H9 (cell line): ENCODE measurements at places on chromosomes 2 and 18. TPM values are rescaled to one million over a fixed set of nuclear protein-coding genes. Genes with fewer than 3 reads are reported as not detected.

The TFPI gene
- total RNA-seq, result 5.7 and 5.8 TPM in 2 replicates

The ANO7 gene
- total RNA-seq, result 3.9 and 5.2 TPM in 2 replicates

The ERCC3 gene
- 60.0 and 60.8 TPM in 2 replicates for total RNA-seq

The PXDN gene
- total RNA-seq, result 140 and 146 TPM in 2 replicates

The C2orf15 gene
- total RNA-seq, result 5.6 and 6.2 TPM in 2 replicates

The KCNK3 gene
- 0.09 TPM in 1 of 2 replicates, not detected in the other for total RNA-seq

The COL3A1 gene
- not detected in 2 replicates for total RNA-seq

The CYP26B1 gene
- 0.20 and 0.22 TPM in 2 replicates for total RNA-seq

The UGT1A5 gene
- total RNA-seq, result not detected in 2 replicates

The KCNG2 gene
- total RNA-seq, result 0.15 TPM in 1 of 2 replicates, not detected in the other

The PAPOLG gene
- total RNA-seq, result 19.2 and 21.1 TPM in 2 replicates

The SRD5A2 gene
- total RNA-seq, result not detected in 2 replicates

The DARS1 gene
- 117 and 122 TPM in 2 replicates for total RNA-seq

The TM4SF20 gene
- total RNA-seq, result not detected in 2 replicates

The SH3YL1 gene
- 25.3 and 26.5 TPM in 2 replicates for total RNA-seq

The GLI2 gene
- 56.7 and 59.3 TPM in 2 replicates for total RNA-seq

The MAP2 gene
- total RNA-seq, result 0.87 and 1.3 TPM in 2 replicates

The HOXD13 gene
- not detected in 2 replicates for total RNA-seq

The CD8B gene
- total RNA-seq, result 0.24 TPM in 1 of 2 replicates, not detected in the other

The RFTN2 gene
- 0.11 and 0.28 TPM in 2 replicates for total RNA-seq

The TTLL4 gene
- 91.4 and 96.4 TPM in 2 replicates for total RNA-seq

The CELF4 gene
- total RNA-seq, result 1.1 and 1.5 TPM in 2 replicates

The NYAP2 gene
- not detected in 2 replicates for total RNA-seq

The PSMD14 gene
- 83.7 and 86.4 TPM in 2 replicates for total RNA-seq

The GTF2A1L gene
- total RNA-seq, result not detected in 2 replicates

The TXNDC2 gene
- 0.28 TPM in 1 of 2 replicates, not detected in the other for total RNA-seq

The SERPINB3 gene
- 1.7 TPM in 2 replicates for total RNA-seq

The ICA1L gene
- 4.5 TPM in 2 replicates for total RNA-seq

The CCDC68 gene
- not detected in 2 replicates for total RNA-seq

The FTCDNL1 gene
- 0.81 and 2.0 TPM in 2 replicates for total RNA-seq

The GRB14 gene
- total RNA-seq, result 7.6 and 9.6 TPM in 2 replicates

The SLC35F6 gene
- total RNA-seq, result 15.7 and 16.0 TPM in 2 replicates

The RMDN2 gene
- 2.6 and 2.8 TPM in 2 replicates for total RNA-seq

The ASB18 gene
- total RNA-seq, result not detected in 2 replicates

The BCL11A gene
- 91.4 and 92.7 TPM in 2 replicates for total RNA-seq
